ENCODE measurements at places on chromosomes 2 and 18.

DNA sequence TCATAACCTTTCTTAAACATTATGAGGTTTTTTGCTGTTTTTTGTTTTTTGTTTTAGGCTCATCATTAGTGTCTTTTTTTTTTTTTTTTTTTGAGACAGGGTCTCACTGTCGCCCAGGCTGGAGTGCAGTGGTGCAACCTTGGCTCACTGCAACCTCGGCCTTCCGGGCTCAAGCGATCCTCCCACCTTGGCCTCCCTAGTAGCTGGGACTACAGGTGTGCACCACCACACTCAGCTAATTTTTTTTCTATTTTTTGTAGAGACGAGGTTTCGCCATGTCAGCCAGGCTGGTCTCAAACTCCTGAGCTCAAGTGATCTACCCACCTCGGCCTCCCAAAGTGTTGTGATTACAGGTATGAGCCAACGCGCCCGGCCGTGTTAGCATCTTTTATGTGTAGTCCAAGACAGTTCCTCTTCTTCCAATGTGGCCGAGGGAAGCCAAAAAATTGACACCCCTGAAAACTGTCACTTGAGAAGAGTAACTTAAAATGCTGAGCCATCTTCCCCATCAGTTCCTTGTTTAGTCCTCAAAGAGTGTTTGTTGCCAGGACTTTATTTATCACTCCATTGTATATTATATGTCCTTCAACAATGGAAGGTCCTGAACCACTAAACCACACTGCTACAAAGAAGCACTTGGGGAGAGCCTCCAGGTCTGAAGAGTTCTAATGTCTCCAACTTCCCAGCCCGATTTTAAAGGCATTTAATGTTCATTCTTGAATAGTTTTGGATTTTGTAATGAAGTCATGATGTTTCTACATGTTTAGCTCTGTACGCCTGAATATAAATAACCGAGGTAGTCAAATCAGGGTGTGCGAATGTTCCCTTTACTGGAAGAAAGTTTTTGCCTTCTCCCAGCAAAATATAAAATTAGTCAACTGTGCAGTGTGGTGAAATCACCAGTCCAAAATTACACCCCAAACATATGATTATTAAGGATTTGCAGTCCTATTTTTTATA is 26.4 kb downstream of the ZNF516 start:
- no peak for DNase-seq

- DNase-seq: no peak
These were observed 1.8 kb downstream of the NMI start for GRCh38 chr2:151287513-151288250.

- DNase-seq: no peak
These were observed 6.8 kb upstream of the COX7A2L start for GRCh38 chr2:42367835-42368234.

DNA sequence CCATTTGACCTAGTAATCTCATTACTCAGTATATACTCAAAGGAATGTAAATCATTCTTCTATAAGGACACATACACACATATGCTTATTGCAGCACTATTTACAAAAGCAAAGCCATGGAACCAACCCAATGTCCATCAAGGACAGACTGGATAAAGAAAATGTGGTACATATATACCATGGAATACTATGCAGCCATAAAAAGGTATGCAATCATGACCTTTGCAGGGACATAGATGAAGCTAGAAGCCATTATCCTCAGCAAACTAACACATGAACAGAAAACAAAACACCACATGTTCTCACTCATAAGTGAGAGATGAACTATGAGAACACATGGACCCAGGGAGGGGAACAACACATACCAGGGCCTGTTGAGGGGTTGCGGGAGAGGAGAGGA is 214.5 kb downstream of the NBAS start:
- DNase-seq: no peak

DNA sequence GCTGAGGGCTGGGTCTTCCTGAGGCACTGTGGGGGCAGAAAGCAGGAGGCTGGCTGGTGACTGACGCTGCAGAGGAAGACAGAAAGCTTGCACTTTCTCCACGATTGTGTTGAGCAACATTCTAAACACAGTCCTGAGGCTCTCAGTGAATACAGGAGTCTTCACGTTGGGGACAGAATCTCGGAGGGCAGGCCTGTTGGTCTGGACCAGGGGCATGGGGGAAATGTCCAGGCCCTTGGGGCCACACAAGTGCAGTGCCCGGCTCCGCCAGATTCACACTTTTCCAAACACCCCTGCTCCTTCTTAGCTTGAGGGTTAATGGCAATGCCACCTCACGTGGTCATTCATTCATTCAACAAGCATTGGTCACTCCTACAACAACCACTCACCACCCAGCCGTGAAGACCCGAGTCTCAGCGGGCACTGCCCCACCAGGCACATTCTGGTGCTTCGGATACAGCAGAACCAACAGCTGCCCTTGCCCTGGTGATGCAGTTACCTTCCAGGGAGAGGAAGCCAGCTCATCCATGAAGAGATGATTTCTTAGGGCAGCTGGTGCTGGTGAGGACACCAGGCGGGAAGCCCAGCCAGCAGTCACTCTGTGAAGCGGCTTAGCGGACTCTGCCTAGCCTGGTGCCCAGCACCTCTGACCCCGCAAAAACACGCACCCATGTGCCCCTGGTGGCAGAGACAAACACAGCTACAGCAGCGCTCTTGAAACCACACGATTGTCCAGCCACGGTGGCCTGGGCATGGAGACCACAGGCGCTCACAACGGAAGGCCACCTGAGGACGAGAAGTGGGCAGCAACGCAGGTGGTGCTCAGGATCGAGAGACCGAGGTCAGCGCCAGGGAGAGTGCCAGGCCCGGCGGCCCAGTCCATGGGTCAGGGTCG is 10.9 kb upstream of the GPC1 start:
- no peak for DNase-seq

GRCh38 chr18:457140-457519 is 43.4 kb downstream of the COLEC12 start:
- peak; percentile 59 for DNase-seq

DNA sequence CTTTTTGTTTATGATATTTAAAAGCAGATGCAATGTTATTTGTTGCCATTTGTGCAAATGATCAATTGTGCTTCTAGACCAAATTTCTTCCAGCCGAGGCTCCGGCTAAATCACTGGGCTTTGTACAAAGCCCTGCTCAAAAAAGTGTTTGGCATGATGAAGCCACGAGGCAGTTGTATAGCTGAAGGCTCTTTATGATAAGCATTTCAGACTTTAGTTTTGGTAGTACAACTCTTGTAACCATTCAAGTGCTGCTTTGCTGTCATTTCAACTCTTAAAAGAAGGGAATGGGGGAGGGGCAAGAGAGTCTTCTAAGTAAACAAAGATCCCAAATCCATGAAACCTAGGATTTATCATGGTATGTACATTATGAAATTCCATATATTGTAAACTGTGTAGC is 3.3 kb upstream of the ZNF532 start:
- no peak for DNase-seq

DNA sequence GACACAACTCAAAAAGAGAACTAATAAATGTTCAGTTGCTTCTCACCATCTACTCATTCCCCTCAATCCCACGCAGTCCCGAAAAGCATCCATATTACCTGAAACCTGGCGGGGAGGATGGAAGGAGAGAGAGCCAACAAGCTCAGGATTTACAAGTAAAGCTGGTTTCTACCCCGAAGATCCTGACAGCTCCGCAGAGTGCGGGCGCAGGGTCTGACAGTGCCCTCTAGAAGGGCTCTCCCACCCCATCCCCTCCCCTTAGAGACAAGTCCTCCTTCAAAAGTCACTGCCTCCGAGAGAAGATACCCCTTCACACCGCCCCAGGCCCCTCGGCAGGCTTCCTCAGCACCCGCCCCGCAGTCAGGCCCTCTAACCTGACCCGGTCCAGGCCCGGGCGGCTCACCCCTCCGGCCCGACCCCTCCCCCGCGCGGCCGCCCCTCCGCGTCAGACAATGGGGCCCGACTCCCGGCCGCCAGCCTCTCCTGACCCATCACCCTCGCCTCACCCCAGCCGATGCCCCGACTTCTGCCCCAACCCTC is 550 bp downstream of the RAB1A start:
- no peak for DNase-seq

DNA sequence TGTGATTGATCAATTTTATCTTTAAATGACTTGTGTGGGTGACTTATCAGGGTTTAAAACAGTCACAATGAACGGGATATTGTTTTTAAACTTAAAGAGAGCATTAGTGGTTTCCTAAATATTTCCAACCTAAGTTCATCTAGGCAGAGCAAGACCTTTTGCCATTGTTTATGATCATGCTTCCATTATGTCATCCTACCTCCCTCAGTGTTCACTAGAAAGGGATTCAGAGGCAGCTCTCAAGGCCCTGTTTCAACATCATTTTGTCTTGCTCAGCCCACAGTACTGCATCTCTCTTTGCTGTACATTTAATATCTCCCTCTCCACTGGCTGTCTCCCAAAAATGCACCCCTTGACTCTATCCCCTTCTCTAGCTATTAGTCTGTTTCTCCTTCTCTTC is 21.5 kb upstream of the PELI1 start:
- no peak for DNase-seq

- DNase-seq: no peak
These were observed 161.6 kb downstream of the ST6GAL2 start for GRCh38 chr2:106724301-106724794.

DNA sequence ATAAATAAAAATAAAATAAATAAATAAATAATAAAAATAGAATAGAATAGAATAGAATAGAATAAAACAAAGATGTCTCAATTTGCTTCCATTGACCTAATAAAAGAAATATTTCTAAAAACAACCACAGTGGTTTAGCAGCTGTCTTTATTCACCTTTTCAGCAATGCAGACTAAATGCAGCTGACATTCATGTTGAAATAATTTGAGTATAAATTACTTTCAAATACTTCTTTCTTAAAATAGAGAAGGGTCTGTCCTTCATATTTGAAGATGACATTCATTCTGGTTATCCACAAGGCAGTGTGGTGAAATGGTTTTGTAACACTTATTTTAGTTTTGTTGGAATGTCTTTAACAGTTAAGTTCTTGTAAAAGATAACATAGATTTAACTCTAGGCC is 469.4 kb downstream of the IRS1 start:
- DNase-seq: no peak

- peak; percentile 10 for DNase-seq
These were observed 68.7 kb downstream of the NETO1 start for GRCh38 chr18:72799106-72799505.

- DNase-seq: no peak
These were observed 367 bp downstream of the TGFA start for GRCh38 chr2:70553334-70553583.

- DNase-seq: no peak
These were observed 11.0 kb downstream of the FABP1 start for GRCh38 chr2:88116669-88117432.

- DNase-seq: no peak
These were observed 163.6 kb downstream of the TRABD2A start for GRCh38 chr2:84717302-84717701.

GRCh38 chr2:136238286-136239078 is 120.5 kb upstream of the CXCR4 start:
- DNase-seq: no peak

DNA sequence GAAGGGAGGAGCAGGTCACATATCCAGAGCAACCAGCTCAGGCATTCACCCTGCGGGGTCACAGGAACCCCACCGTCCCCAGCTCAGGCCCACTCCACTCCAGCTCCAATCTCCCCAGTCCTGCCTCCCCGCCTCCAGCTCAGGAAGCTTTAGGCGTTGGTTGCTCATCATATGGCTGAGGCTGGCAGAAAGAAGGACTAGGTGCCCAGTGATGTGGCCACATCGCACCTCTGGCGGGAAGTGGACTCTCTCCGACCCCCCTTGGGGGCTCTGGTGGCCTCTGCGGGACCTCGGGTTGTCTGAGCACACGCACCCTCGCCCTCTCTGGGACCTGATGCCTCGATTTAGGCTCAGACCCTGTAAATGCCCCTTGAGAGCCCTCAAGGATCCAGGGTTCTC is 187.7 kb downstream of the ZFP36L2 start:
- no peak for DNase-seq

GRCh38 chr2:236545248-236545658 is 24.4 kb upstream of the ACKR3 start:
- no peak for DNase-seq

DNA sequence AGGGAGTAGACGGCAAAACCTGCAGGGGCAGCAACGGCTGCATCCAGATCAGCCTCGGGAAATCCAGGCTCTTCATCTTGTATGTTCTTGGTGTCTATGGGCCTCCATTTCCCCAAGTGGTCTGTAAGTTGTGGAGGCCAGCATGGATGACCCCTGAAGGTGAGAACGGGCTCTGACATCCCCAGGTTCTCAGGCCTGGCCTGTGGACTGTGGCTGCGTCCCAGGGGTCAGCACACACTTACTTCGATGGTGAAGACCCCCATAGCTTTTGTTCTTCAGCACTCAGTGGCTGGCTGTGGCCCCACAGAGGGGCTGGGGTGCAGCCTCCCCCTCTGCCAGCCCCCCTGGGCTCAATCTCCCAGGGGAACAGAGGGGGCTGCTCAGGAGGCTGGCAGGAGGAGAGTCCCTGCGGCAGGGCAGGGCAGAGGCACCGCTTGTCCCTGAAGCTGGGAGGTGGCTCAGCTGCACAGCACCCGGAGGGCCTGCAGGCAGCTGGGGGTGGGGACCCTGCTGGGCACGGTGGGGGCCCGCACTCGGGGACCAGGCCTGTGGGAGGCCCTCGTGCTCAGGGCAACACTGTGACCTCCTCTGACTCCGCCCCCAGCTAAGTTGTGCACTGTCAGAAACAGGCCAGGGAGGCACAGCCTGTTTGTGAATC is 3.8 kb downstream of the SLC66A3 start:
- DNase-seq: no peak

DNA sequence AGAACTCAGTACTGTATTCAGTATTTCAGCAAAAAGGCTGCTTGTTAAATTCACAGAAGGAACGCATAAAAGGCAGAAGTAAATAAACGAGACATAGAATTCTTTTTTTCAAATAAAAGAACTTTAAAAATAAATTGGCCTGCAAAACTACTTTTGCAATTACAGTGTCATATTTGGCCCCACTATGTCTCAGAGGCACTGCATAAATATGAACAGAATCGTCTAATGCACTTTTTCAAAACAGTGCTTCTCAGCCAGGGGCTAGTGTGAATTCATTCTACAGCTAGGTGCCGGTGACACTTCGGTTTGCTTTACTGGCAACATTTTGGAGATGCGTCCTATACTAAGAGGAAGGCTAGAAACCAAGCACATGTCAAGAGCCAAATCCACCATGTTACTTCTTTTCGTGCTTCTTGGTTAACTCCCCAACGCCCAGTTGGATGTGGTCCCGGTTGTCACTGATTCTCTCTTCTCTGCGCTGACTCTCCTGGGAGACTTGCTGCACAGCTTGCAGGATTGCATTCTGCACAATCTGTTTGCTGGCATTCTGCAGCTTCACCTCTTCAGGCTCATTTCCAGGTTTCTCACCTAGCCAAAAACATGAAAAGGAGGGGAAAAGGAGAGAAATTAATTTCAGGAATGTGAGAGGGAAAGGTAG is 51.8 kb downstream of the AKAIN1 start:
- no peak for DNase-seq

- DNase-seq: no peak
These were observed 1109.3 kb downstream of the TSN start for GRCh38 chr2:122864728-122865127.

DNA sequence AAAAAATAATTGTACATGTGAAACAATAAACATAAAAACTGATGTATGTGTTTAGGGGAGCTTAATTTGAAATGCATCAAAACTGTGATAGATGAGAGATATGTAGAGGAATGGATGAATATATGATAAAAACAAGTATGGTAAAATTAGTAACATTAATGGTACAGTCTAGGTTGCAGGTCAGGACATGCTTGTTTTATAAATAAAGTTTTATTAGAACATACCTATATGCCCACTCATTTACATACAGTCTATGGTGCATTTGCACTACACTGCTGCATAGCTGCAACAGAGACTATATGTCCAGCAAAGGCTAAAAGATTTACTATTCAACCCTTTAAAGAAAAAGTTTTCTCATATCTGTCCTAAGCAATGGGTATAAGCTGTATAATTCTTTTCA is 236.6 kb upstream of the CCDC68 start:
- DNase-seq: no peak
